PC-3 (cell line): ENCODE measurements at places on chromosomes 6 and 20. TPM values are rescaled to one million over a fixed set of nuclear protein-coding genes. Genes with fewer than 3 reads are reported as not detected.

DNA sequence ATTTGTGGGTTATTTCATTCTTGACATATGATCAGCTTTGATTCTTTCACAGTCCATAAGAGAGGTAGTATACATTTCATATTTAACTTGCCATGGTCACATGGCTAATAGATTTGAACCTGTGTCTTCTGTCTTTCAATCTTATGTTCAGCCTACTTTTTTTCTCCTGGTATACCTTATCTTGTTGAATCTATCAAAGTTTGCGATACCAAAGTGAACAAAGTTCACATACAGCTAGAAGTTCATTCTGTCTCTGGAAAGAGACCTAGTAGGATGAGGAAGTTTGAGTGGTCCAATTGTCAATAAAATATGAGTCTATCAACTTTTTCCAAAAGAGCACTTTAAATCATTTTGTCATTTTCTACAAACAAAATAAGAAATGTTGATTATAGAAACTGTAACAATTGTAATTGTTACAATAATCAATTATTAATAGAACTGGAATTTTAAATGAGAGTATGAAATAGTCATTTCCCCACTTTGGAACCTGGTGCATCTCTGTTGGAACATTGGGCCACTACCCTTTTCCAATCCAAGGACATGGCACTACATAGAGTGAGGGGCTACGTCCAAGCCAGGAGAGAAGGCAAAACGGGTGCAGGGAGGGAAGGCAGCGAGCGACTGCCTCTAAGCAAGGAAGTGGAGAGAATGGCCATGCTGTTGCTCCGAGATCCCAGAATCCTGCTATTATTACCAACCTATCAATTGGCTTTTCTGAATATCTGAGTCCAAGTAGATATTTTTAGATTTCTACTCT lies 194.2 kb upstream of the FOXQ1 start:
- H3K4me3 ChIP-seq = no peak overlapping the region
- H3K27ac ChIP-seq = no peak overlapping the region
- DNase-seq = no peak
- peaks cover 89% of the 10 kb centered on the region for H3K27me3 ChIP-seq
- H3K36me3 ChIP-seq = no peaks in the 10 kb centered on the region

DNA sequence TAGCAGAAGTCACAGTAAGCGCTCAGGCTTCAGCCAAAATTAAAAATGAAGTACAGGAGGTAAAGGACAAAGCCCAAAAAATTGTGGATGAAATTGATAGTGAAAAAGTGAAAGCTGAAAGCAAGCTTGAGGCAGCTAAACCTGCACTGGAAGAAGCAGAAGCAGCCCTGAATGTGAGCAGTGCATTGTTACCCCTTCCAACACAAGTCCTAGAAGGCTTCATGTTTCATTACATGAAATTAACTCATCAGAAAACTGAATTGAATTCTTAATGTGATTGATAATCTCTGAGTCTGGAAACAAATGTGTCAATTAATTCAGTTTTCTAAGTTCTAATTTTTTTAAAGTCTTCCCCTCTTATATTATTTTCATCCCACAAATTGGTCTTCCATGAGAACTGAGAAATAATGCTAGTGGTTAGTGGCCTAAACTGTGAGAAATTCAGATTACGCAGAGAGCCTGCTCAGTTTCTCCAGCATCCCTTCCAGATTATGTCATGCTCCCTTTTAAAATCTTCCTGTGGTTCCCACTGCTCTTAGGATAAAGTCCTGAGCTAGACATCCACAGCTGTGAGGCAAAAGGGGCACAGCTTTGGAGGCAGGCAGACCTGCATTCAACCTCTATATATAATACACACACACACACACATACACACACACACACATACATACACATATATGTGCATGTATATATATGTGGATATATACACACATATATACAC lies 133.2 kb upstream of the GLP1R start:
- no peaks in the 10 kb centered on the region for H3K4me1 ChIP-seq
- H3K27me3 ChIP-seq = peaks cover 24% of the 10 kb centered on the region
- H3K4me3 ChIP-seq = no peak overlapping the region
- no peaks in the 10 kb centered on the region for H3K36me3 ChIP-seq

PNPLA1 gene
- total RNA-seq = 0.29 TPM in 1 of 2 replicates, not detected in the other

GRCh38 chr6:149842331-149842730 lies 21.8 kb downstream of the LRP11 start:
- no peak for DNase-seq
- no peaks in the 10 kb centered on the region for H3K36me3 ChIP-seq
- no peak overlapping the region for H3K4me3 ChIP-seq
- H3K4me1 ChIP-seq = peaks cover 70% of the 10 kb centered on the region

DNA sequence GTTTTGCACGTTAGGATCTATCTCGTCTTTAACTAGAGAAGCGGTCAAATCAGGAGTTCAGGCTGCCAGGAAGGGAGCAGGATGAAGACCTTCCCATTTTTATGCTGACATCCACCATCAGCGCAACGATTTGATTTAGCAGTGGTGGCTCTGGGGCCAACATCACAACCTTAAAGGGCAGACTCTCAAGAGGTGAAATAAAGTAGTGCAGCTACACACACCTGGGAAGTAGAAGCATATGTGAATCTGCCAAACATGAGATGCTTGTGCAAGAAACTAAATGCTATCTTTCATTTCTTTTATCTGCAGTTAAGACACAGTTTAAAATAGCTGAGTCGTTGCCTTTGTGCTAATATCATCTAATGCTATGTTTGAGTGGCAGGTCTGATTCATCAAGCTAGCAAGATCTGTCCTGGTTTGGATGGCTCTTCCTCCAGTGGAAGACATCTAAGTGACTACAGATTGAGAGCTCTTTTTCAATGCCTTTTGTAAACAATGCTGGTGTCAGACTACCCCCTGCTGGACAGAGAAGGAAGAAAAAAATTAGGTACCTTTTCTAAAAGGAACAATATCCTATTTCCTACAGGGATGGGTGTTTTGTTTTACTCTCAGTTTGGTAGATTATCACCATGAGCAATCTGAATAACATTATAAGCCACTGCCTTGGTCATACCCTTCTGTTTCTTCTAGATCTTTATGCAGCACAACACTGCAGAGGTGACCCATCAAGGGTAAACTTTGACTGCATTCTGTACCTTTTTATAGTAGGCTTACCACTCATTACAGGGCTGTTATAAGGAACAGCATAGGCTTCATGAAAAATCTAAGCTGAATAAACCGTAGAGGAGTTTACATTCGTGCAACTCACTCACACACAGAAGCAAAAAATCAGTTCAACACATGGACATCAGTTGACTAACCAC lies 171.6 kb upstream of the FBXL4 start:
- no peaks in the 10 kb centered on the region for H3K36me3 ChIP-seq
- no peak overlapping the region for H3K27ac ChIP-seq
- DNase-seq = peak; percentile 57
- no peaks in the 10 kb centered on the region for H3K4me1 ChIP-seq
- no peak overlapping the region for H3K4me3 ChIP-seq

ACOT8 gene
- 57.4 and 58.8 TPM in 2 replicates for total RNA-seq

COL21A1 gene
- total RNA-seq = 0.35 and 1.0 TPM in 2 replicates

CFAP61 gene
- not detected in 2 replicates for total RNA-seq

LINC00237 gene
- total RNA-seq = not detected in 2 replicates

GRCh38 chr20:2217857-2218539 lies 77.8 kb upstream of the TGM3 start:
- no peak for DNase-seq
- H3K27ac ChIP-seq = no peak overlapping the region
- H3K4me1 ChIP-seq = no peaks in the 10 kb centered on the region

DNA sequence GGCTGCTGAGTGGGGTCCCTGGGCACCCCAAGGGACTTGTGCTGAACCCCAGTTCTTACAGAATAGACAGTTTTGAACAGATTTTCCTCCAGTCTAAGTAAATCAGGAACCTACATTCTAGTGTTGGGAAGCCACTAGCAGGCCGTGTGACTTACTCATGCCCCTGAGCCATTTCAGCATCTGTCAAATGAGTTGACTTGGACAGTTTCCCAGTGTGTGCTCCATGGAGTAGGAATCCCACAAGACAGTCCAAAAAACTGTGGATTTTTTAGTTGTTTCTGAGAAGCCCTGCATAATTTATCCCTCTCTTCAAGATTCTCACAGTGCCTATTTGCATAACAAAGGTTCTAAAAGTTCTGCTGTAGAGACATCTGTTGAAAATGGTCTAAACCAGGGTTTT lies 2.1 kb downstream of the GABRR2 start:
- DNase-seq = peak; percentile 72
- no peaks in the 10 kb centered on the region for H3K27me3 ChIP-seq
- H3K4me3 ChIP-seq = no peak overlapping the region
- peaks cover 28% of the 10 kb centered on the region for H3K4me1 ChIP-seq
- H3K27ac ChIP-seq = no peak overlapping the region
- H3K36me3 ChIP-seq = no peaks in the 10 kb centered on the region

GRCh38 chr20:1876217-1876921 lies 18.8 kb upstream of the SIRPA start:
- no peaks in the 10 kb centered on the region for H3K27me3 ChIP-seq
- H3K27ac ChIP-seq = no peak overlapping the region
- no peak overlapping the region for H3K4me3 ChIP-seq
- H3K4me1 ChIP-seq = no peaks in the 10 kb centered on the region
- H3K36me3 ChIP-seq = no peaks in the 10 kb centered on the region
- peak; percentile 55 for DNase-seq

TFAP2B gene
- not detected in 2 replicates for total RNA-seq

- no peaks in the 10 kb centered on the region; the same call in none of the 2 replicates for H3K27me3 ChIP-seq
- no peak for DNase-seq
- no peak overlapping the region for H3K27ac ChIP-seq
- H3K4me3 ChIP-seq = no peak overlapping the region
Observed at GRCh38 chr20:24747010-24747712, 201.9 kb upstream of the CST7 start.

GRCh38 chr6:29720863-29721262 lies 2.4 kb upstream of the HLA-F start:
- no peak overlapping the region for H3K27ac ChIP-seq
- no peak overlapping the region for H3K4me3 ChIP-seq
- no peaks in the 10 kb centered on the region for H3K4me1 ChIP-seq

KIAA0408 gene
- 0.04 TPM in 1 of 2 replicates, not detected in the other for total RNA-seq

GRCh38 chr20:45523821-45524220 lies 8.4 kb upstream of the SPINT3 start:
- no peaks in the 10 kb centered on the region for H3K27me3 ChIP-seq
- peak; percentile 54 for DNase-seq
- peaks cover 18% of the 10 kb centered on the region for H3K4me1 ChIP-seq

HSPA1L gene
- total RNA-seq = 0.26 and 0.69 TPM in 2 replicates

SSTR4 gene
- not detected in 2 replicates for total RNA-seq

DNA sequence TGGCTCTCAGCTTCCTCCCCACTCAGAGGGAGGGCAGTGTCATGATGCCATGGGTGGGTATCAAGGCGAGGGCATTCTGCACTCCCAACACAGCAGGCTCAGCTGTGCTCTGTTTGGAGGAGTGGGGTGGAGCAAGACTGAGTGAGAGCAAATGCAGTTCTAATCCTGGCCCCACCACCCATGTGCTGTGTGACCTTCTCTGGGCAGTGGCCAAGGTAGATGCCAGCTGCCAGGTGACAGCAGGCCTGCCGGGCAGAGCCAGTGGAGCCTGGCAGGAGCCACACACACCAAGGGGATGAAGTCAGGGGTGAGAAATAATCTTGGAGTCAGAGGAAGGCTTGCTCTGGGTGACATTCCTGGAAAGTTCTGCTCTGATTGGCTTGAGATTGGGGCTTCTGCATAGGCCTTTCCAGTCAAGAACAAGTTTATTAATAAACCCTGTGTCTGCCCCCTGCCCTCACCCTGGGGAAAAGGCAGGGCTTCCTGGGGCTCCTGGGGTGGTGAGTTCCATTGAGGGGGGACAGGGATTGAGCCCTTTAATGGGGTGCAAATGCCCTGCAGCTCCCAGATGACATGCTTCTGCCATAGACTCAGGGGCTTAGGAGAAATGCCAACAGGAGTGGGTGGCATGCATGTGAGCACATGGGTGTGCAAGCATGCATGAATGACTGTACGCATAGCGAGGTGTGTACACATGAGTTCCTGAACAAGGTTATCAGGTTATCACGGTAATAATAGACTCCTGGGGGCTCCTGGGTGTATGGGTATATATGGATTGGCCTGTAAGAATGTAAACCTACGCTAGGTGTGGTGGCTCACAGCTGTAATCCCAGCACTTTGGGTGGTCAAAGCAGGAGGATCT lies 134.2 kb downstream of the MRPL14 start:
- peaks cover 20% of the 10 kb centered on the region for H3K4me1 ChIP-seq
- H3K4me3 ChIP-seq = no peak overlapping the region
- DNase-seq = no peak

DNA sequence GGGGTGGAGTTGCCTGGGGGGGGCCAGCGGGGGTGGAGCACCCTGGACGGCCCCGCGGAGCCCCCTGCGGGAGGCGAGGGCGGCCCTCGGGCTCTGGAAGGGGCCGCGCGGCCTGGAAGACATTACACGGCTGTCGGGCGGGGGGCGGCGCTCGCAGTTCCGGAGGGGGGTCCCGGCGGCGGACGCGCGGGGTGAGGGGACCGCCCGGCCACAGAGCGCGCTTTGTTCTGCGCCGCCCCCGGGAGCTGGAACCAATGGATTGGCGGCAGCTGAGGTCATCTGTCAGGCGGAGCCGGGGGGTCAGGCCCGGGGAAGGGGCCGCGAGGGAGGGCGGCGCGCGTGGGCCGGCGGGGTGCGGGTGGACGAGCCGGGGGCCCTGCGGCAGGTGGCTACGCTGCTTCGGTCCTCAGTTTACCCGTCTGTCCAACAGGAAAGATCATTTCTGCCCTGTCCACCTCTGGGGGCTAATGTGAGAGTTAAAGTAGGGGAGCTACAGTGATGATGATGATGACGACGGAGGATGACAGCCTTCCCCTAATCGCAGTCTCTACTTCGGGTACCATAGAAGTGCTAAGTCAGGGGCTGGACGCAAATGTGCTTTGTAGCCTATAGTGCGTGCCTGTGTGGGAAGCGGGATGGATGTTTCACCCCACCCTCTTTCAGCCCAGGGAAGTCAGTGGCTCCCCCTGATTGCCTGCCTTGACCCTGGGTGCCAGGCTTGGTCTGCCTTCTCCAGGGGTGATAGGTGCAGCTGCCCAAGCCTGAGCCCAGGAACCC lies 10.4 kb downstream of the SRXN1 start:
- peaks cover 4% of the 10 kb centered on the region for H3K36me3 ChIP-seq
- H3K27ac ChIP-seq = no peak overlapping the region
- H3K4me1 ChIP-seq = no peaks in the 10 kb centered on the region
- H3K4me3 ChIP-seq = no peak overlapping the region

DNA sequence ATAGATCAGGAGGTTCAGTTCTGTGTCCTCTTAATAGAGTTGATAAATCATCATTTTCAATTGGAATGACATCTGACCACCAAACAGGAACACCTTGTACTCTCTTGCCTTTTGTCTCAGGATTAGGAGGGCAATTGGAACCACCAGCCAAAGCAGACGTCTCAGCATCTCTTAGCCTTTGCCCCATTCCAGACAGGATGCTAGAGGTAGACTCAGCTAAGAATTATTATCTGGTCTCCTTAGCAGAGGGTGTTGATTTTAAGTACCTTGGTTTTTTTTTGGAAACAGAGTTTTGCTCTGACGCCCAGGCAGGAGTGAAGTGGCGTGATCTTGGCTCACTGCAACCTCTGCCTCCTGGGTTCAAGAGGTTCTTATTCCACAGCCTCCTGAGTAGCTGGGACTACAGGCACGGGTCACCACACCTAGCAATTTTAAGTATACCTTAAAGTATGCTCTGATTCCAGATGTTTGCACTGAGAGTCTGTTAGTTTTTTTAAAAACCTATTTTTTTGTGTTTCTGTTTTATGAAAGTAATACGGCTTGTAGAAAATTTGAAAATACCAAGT lies 28.0 kb upstream of the ELOVL5 start:
- H3K4me3 ChIP-seq = no peak overlapping the region
- DNase-seq = no peak
- H3K27ac ChIP-seq = no peak overlapping the region

- H3K4me3 ChIP-seq = no peak overlapping the region
- no peaks in the 10 kb centered on the region for H3K36me3 ChIP-seq
- no peak for DNase-seq
- no peaks in the 10 kb centered on the region for H3K4me1 ChIP-seq
- H3K27ac ChIP-seq = no peak overlapping the region
Observed at GRCh38 chr20:25046181-25046641, 11.7 kb downstream of the ACSS1 start.
